ENCODE measurements at places on chromosomes 4 and X.

GRCh38 chr4:93710847-93711430 is 117.6 kb upstream of the ATOH1 start:
- peak; percentile 64 for DNase-seq

DNA sequence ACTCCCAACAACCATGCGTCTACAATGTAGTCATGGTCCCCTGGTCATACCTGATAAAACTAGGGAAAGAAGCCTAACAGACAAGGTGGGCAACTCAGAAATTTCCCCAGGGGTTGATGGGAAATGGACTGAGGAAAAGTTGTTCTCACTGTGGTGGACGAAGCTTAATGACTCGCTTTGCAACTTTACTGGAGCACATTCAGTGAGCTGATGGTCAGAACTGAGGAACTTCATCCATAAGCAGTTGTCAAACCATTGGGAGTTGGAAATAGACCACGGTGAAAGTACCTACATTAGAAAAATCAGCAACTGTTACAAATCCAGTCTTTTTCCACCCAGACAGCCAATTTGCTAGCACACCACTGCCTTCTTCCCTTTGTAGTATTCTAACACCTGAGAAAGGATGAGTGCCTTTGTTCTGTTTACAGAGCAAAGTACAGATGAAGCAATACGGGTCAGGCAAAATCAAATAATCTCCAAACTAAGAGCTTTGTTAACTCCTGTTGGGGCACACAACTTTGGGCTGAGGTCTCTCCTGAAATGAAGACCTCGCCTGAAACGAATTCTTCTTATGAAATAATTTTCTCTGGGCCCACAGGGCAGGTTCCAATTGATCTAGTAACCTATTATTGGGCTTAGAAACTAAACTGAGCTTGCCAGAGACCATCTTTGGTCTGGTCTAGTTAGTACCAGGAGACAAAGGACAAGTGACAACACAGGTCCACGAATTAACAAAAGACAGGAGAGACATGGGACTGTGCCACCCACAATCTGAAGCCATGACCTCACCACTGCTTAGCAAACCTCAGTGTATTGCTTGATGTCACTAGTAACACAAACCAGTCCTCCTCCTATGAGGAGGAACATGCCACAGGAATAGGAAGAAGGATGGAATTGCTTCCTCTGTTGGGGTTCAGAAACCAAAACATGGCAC is 58.9 kb upstream of the NFKB1 start:
- no peak for DNase-seq

DNA sequence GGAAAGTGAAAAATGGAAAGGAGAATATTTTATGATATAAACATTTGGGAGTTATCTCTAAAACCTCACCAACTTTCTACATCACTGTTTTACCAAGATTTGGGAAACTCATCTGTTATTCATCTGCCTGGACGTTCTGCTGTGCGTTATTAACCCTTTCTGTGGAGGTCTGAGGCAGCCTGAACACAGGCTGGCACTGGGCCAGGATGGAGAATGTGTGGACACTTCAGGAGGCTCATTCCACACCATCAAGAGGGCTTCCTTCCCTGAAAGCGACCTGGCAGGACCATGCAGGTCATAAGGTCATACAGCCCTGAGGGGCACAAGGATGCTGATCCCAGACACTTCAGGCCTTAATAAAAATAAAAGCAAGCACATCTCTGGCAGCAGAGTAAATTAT is 31.2 kb upstream of the TMEM184C start:
- no peak for DNase-seq

DNA sequence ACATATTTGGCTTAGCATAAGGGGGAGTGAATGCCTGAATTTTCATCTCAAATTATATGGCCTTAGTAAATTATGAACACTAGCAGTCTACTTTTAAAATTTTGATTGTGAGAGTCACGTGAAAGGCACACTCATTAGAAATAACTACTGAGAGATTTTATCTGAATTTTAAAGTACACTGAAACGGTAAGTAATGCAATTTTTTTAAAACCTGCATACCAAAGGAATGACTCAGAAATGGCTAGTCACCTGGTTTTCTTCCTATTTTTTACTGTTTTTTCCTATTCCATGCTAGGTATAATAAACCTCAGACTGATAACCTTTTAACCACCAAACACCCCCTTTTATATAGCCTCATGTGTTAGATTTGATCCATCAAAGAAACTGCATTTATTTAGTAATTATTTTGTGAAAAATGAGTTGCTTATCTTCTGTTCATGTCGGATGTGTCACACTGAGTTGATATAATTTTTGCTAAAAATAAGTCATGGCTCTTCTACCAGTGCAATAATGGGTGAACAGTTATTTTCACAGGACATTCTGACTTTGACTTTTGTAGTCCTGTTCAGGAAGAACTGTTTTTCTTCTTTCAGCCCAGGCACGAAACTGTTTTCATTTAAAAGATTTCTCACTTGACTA is 40.4 kb downstream of the CPEB2 start:
- no peak for DNase-seq

DNA sequence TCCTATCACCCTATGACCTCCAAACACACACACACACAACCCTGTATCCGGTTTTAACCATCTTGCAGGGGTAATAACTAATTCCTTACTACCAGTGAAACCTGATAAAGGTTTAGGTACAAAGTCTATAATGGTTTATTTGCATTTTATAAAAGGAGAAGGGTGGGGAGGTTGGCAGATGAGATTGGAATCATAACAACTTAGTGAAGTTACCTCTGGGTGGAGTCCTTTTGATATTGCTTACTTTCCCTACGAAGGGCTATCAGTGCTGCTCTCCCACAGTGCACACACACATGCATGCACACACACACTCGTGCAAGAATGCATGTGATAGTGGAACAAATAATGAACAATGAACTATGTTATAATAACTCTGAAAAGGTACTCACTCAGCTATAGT is 56.1 kb downstream of the CCSER1 start:
- no peak for DNase-seq

DNA sequence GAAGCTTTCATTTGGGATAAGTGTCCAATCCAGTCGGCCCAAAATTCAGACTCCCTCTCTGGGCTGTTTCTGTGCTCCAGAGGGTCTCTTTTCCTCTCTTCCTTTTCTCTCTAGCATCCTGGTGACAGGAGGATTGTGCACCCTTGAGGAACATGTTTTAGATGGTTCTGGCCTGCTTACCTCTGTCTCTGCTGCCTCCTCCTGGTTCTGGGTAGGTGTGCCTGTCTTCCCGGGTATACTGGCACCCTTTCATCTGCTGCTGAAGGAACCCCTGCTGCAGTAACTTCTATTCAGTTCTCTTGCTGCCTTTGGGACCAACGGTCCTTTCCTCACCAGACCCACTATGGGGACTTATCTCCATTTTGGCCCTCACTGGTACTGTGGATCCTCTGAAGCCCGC is 53.2 kb downstream of the HMGB2 start:
- no peak for DNase-seq

DNA sequence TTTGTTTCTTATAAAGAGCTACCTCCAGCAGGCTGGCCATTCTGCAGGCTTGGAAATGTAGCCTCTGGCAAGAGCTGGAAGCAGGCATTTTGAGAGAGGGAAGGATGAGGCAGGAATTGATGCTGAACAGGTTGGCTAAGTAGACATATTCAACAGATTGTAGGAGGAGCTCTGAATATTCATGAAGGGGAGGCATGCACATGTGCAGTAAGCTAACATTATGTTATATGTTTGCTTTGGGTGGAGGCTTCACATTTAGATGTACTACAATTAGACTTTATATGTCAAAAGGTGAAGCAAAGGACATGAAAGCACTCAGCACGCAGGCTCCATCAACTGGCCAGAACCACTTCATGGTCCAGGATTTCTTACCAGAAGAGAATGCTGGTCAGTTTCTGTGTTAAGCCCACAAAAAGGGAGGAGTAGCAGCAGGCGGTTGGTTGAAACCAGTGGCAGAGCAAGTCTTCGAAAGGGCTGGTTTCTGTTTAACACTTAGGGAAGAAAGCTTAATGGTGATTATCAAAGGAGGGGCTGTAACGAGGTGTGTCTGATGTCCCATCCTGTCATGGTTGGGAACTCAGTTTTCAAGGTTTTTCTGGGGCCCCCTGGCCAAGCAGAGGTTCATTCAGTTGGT is 54.8 kb downstream of the FGFBP1 start:
- no peak for DNase-seq

DNA sequence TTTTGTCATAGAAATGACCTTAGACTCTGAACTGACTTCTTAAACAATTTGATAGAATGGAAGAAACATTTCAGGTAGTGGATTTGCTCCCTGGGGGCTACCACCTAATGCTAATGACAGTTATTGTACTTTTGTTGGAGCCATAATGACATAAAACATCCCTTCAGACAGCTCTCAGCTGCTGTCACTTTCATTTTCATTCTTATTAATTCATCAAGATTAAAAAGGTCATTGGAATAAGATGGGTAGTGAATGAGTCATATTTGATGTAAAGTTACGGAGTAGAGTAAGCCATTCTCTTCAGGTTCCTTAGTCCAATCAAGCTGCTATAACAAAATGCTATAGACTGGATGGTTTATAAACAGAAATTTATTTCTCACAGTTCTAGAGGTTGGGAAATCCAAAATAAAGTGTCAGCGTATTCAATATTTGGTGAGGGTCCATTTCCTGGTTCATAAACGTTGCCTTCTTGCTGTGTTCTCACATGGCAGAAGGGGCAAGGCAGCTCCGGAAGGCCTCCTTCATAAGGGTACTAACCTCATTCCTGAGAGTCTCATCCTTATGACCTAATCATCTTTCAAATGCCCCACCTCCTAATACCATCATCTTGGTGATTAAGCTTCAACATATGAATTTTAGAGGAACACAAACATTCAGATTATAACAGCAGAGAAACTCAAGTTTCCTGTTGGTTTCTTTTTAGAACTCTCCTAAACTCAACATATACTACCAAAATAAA is 268.5 kb downstream of the ARAP2 start:
- no peak for DNase-seq

DNA sequence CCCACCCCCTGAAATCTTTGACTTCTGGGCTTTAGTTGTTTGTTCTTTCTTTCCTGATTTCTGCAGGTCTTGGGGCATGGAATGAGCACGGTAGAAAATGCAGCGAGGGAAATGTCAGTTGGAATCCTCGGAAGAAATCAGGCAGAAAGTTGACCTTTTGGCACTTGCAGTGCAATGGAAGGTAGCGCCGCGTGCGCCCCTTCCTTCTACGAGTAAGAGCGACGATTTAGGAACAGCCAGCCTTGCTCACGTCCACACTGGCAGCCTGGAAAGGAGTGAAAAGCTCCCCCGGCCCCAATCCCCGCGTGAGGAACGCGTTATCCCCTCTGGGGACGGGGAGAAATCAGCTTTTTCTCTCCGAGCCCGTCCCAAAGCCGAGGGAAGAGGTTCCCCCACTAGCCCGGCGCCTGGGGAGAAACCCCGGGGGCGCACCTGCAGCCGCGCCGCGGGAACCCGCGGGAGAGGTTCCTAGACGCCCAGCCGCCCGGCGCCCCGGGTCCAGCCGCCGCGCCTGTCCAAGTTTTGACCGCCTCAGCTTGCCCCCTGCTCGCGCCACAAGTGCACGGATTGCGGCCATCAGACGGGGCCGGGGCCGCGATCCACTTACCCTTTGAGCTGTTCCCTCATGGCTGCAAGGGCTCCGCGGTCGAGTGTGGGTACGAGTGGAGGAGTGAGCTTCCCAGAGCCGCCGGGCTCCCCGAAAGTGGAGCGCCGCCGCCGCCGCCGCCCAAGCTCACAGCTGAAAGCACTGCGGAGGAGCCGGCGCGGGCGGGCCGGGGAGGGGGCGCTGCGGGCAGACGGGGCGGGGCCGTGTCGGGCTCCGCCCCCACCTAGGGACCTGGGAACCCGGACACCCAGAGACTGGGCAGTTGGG is 194.6 kb upstream of the FTHL17 start:
- DNase-seq: peak; percentile 82

GRCh38 chr4:61200187-61200915 is at the start of gene ADGRL3:
Gene ADGRL3, plus strand, starts transcription at chr4:61200326.
- no peak for DNase-seq

DNA sequence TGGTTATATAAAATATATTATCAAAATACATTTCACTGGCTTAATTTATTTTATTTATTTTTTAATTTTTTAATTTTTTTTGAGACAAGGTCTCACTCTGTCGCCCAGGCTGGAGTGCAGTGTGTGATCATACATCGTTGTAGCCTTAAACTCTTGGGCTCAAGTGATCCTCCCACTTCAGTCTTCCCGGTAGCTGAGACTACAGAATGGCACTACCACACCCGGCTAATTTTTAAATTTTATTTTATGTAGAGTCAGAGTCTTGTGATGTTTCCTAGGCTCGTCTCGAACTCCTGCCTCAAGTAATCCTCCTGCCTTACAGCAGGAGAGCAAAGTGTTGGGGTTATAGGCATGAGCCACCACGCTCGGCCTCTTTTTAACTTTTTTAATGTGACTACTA is 143.8 kb downstream of the CEP135 start:
- no peak for DNase-seq

- no peak for DNase-seq
Measured at GRCh38 chrX:8906299-8906938, 105.2 kb upstream of the FAM9A start.

DNA sequence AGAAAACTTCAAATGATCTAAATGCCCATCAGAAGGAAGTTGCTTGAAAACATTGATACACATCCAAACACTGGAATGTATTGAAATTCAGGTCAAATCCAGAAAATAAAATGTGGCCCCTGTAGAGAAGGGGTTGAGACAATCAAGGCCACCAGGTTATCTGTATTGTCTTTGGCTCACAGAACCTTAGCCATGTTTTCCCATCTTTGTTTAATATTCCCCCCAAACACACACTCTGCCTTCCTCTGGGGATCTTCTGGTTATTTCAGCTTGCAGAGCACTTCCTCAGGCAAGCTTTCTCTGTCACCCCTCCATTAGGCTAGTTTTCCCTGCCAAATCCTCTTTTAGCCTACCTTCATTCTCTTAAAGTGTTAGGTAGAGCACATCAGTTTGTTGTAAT is 30.5 kb downstream of the PAGE2 start:
- DNase-seq: no peak

GRCh38 chr4:130478406-130478805 is 1382.5 kb downstream of the C4orf33 start:
- no peak for DNase-seq

- DNase-seq: no peak
Measured at GRCh38 chrX:70480660-70481018, 36.0 kb downstream of the DLG3 start.

DNA sequence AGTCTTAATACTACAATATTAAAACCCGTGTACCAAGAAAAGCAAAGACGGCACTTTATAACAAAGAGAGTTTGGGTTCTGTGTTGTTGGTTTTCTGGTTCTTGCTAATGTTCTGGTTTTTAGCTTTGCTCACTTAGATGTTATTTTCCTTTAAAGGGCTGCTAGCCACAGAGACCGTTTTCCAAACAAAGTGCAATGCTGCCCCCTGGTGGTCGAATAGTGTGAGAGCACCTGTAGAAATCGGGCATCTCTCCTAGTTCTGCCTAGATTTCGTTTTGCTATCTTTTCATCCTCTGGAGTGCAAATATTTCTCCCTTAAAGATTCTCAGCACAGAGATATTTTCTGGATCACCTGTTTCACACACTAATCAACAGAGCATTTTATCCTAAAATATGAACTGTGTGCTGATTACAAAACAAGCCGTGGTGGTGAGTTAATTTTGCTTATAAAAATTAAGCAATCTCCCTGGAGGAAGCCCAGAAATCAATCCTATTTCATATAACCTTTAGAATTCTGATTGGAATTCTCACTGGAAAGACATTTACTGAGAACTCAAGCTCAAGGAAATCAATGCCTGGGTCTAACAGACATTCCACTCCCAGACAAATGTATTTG is 334.5 kb upstream of the NOCT start:
- DNase-seq: peak; percentile 74
